ENCODE measurements at places on chromosomes 7 and 10.
A peak's percentile ranks its signal among the peaks of the same experiment; 100 is the strongest.

DNA sequence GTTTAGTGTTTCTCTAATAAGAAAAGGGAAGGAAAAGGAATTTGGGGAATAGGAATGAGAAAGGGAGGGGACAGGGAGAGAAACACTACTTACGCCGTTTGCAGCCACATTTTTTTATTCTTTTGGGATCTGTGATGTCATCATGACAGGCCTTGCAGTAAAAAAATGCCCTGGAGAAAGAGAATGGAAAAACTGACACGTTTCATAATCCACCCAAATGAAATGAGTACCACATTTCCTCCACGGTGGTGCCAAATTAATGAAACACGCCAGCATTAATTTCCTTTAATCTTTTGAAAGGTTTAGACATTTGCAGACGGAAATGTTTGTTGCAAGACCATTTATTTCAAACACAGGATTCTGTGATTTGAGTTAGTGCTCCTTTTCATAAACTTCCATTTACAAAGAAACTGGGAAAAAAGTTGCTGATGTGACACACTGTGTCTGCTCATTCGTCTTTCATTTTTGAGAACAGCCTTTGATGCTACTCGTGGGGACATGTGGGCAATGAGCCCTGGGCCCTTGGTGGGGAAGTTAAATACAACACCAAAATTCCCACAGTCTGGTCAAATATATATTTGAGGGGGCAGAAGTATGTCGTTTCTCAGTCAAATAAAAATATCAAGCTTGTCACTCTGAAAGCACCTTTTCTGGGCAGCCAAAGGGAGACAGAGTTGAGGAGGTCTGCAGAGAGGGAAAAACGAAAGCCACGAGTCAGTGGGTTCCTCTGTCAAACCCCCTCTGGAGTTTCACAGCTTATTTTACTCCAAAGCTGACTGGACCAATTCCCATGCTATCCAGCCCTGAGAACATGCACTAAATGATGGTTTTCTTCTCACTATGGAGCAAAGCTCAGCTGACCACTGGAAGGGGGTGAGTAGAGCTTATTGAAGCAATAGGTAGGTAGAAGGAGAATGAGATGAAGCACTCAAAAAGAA, 625.5 kb downstream of the KCNMA1 start:
- peak; percentile 75 for DNase-seq

- no peak for DNase-seq
These were observed 209.3 kb downstream of the JAZF1 start for GRCh38 chr7:27971171-27971812.

GRCh38 chr7:104499975-104500374, 171.6 kb downstream of the LHFPL3 start:
- DNase-seq: no peak

- DNase-seq: no peak
These were observed 189.0 kb downstream of the NPSR1 start for GRCh38 chr7:34846976-34847375.

- DNase-seq: no peak
These were observed 112.5 kb upstream of the PRSS1 start for GRCh38 chr7:142636751-142637150.

DNA sequence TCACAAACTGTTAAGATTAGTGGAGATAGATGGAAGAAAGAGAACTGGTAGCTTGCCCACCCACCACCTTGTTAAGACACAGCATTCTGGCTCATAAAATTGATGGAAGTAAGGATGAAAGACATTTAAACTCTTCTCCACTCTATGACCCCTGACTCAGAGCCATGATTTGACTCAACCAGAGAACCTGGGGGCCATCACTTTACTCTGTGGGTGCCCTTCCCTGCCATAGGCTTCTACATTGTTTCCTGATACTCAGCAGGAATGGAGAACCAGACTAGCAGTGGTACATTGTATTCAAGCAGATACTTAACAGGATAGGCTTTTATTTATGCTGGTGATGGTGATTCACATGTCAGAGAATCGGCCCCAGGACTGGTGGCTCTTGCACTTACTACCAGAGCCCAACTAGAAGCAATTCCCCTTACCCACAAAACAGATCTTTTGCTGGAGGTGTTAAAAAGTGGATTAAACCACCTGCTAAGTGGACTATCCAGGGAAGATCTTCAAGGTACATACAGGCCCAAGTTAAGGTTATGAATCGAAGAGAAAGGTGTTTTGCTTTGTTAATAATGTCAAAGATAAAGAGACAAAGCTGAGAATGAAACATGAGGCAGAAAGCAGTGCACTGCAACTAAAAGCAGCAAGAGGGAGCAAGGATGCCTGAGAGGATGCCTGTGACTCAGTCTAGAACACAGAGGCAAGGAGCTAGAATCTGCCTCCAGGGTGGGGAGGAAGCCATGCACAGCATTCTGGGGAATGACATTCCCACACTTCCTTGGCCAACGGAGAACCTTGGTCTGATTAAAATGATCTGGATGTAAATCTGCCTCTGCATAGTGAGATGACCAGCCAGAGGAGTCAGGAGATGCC, 36.0 kb upstream of the GLI3 start:
- DNase-seq: peak; percentile 85

GRCh38 chr10:16545116-16545736, 23.5 kb upstream of the C1QL3 start:
- DNase-seq: peak; percentile 57

DNA sequence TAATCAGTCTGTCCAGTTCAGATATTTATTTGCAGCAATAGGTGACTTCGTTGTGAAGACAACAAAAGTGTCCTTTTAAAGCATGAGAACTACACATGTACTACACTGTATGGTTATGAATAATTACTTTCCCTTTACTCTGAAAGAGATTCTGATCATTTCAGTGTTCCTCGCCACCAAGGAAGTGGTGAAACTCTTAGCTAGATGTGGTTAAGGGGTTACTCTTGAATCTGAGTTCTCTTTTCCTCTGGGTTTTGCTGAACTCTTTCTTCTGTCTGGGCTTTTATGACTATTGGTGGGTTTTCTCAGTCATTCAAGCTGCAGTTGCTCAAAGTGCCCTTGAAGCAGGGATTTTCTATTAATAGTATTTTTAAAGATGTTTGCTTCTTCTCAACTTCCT, 127.9 kb upstream of the SEM1 start:
- no peak for DNase-seq

All from GM23248 (cell line).